ENCODE measurements at places on chromosomes 3 and 15. TPM values are rescaled to one million over a fixed set of nuclear protein-coding genes. Genes with fewer than 3 reads are reported as not detected.

BMF gene
- total RNA-seq = 0.32 TPM

PFKFB4 gene
- 6.8 TPM for total RNA-seq

GRCh38 chr3:25748189-25748588 lies 35.1 kb downstream of the NGLY1 start:
- DNase-seq = no peak

- no peak for DNase-seq
These were observed 10.3 kb downstream of the TM2D3 start for GRCh38 chr15:101641894-101642293.

GRCh38 chr3:191985691-191986090 lies 524.7 kb downstream of the PYDC2 start:
- no peak for DNase-seq

Data from NCI-H460 (cell line).